CD4-positive, alpha-beta T cell treated with Interleukin-17A for 4 hours (primary cell): ENCODE measurements at places on chromosomes 1 and 21.

DNA sequence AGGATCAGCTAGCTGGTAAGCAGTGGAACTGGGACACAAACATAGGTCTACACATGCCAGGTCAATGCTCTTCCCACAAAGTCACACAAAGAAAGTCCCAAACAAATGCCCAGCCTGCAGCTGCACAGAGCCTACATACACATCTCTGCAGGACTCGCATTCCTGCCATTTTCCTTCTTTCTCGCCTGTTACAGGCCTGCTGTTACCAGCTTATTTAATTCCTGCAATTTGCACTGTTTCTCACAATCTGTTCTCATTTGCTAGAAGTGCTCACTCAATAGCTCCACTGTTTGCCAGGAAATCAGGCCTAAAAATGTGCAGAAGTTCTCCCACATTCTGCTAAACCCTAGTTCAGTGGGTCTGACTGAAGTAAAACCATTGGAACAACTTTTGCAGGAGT is 362.6 kb upstream of the C1orf87 start:
- no peak for DNase-seq

DNA sequence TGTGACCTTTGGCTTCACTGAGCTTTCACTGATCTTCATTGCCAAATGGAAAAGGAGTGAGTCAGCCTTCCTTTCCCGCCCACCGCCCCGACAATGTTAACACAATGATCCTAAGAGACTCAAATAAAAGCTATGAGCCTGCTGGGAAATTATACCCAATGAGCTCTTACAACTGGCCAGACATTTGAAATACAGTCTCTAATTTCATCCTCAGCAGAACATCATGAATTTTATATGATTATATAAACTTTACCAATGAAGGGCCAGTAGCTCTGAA is 252.5 kb downstream of the SIPA1L2 start:
- DNase-seq = no peak

DNA sequence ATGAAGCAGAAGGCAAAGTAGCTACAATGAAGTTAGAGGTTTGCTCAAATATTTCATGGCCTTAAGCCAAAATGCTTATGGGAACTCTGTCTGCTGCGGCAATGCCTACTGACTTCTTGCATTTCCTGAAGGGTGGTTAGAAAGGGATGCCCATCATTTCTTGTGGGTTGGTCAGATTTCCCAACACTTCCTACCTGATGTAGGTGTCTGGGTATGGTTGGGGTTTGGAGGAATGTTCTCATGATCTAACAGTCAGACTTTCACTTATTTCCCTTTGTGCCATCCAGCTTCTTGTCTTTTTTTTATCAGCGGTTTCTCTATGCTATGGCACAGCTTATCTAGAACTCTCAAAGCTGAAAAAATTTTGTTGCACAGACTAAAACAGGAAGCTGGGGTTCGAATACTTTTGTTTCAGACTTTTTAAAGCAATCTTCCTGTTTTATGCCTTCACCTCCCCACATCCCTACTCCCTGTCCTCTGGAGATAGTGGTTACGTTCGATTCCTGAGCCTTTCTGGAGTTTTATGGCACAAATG is 307.7 kb downstream of the USP25 start:
- no peak for DNase-seq

DNA sequence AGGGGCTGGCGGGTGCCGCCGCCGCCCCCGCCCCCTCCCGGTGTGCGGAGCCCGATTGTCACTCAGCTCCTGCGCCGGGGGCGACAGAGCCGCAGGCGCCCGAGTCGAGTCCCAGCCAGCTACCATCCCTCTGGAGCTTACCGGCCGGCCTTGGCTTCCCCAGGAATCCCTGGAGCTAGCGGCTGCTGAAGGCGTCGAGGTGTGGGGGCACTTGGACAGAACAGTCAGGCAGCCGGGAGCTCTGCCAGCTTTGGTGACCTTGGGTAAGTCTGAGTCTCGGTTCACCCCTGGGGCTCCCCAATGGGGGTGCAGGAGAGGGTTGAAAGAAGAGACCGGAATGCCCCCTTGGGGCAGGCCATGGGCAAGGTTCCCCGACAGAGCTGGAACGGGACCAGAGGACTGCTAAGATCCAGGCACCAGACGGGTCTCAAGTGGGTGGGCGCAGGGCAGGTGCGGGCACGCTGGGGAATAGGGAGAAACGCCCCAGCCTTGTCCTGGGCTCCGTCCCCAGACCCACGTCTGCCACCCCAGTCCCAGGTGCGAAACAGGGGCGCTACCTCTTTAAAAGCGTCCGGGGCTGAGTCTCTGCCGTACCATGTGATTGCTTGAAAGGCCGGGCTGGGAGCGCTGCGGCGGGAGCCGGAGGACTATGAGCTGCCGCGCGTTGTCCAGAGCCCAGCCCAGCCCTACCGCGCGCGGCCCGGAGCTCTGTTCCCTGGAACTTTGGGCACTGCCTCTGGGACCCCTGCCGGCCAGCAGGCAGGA is at the start of gene ADORA1:
Gene ADORA1, plus strand, starts transcription at position 61 of the 765 bp plus-strand sequence. CDS start 1,116 bp downstream, outside the sequence.
- no peak for DNase-seq

- no peak for DNase-seq
Observed at GRCh38 chr21:35386491-35387079, 337.5 kb upstream of the RUNX1 start.

DNA sequence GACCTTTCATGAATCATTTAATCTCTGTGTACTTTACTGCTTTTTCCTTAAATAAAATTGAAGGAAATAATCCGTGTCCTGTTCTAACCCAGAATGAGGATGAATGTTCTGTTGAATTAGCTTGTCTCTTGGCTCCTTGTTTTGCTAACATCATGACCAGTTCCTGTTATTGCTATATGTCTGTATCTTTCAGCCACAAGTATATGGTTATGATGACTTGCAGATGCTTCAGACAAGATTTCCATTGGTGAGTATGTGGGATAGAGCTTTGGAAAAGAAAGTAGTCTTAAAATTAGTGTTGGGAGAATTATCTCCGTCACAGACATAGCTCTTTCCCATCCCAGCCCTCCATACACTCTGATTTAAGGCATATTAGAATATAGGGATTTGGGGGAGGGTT is 13.6 kb upstream of the HAX1 start:
- DNase-seq = no peak

DNA sequence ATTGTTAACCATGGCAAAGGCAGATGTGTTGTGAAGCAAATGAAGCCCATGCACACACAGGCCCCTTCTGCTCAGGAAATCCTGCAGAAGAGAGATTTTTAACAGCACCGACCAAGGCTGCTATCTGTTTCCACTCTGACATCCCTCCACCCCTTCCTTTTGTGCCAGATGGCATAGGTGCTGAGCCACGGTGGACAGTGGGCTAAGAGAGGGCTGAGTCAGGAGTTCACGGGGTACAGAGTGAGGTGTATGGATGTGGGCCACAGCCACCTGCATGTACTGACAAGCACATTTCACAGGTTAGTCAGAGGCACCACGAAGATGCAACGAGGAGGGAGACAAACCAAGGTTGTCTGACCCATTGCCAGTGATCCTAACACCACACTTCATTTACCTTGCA is 9.5 kb downstream of the RSPH1 start:
- no peak for DNase-seq

GRCh38 chr1:68675336-68675735 is 178.5 kb upstream of the DEPDC1 start:
- DNase-seq = no peak

DNA sequence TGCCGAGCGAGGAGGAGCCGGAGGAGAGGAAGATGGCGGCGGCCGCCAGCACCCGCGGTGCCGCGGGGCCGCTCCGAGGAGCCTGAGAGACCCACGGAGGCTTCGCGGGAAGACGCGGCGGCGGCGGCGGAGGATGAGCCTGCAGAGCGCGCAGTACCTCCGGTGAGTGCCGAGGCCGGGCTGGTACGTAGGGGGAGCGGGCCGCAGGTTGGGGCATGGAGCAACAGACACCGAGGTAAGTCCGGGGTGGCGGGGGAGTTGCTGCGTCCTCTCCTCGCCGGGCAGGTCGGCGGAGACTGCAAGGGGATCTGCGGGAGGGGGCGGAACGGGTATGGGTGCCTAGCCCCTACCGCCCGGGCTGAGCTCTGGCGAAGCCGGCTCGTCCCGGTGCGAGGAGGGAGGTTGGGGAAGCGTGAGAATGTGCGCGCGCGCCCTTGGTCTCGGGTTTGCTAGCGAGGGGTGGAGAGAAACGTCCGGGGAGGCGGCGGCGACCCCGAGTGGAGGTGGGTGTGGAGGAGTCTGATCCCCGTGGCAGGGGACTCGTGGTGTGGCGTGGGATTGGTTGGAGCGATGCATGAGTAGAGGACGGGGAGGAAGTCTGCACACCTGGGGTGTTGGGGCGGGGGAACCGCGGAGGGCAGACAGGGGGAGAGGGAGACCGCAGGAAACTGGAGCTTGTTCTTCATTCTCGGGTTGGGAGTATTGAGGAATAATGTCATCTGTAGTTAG is at the start of gene SMG7:
Gene SMG7, plus strand, starts transcription at position 12 of the 729 bp plus-strand sequence. Its CDS starts 122 bp downstream, at position 134.
- peak; percentile 65 for DNase-seq

- DNase-seq = no peak
Observed at GRCh38 chr1:170927955-170928840, 7.1 kb upstream of the MROH9 start.

GRCh38 chr1:157105988-157106812 is 6.6 kb upstream of the ETV3L start:
- no peak for DNase-seq

DNA sequence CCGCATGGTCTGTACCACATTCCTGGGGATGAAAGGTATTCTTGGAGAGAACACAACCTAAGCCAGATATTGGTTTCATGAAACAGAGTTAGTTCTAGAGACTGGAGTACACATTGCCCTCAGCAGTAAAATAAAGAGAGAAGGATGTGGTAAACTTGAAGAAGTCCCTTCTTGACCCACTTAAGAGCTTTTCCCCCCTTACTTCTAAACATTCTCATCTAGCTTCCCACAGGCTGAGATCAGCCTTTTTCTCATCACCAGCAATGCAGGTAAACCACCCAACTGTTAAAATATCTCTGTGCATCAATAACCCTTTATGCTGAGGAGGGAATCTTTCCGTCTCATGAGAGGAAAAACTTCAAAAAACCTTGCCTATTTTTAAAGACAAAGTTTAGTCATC is 62.6 kb downstream of the SUSD4 start:
- no peak for DNase-seq

DNA sequence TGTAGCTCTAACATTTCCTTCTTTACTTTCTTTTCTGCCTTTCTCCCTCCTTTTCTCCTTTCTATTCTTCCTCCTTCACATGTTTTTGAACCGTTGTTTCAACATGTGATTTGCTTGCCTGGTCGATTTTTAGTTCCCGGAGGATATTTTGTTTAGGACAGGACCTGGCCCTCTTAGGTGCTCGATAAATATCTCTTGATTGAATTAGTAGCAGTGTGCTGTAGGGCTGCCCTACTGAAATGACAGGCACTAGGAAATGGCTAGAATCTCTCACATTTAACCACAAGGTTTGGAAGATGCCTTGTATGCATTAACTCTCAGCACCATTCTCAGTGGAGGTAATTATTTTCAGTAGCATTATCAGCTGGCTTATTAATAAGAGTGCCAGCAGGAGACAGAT is 305.6 kb downstream of the PAPPA2 start:
- DNase-seq = no peak

DNA sequence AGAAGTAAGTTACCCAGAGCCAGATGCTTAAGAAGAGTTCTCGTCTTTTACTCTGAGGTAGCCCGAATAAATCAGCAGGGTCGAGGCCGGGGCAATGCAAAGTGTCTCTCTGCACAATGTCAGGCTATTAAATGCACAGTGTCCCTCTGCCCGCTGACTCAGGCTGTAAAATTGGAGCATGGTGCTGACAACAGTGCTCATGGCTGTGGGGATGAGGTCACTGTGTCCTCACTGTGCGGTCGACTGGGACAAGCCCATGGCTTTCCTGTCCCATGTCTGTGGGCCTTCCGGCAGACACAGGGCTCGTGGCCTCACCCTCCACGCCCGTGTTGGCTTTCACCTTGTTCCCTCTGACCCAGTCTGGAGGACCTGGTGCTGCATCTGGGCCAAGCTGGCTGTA is 14.6 kb upstream of the SLC2A1 start:
- no peak for DNase-seq

GRCh38 chr1:35298464-35298863 is 30.0 kb downstream of the ZMYM4 start:
- peak; percentile 25 for DNase-seq

DNA sequence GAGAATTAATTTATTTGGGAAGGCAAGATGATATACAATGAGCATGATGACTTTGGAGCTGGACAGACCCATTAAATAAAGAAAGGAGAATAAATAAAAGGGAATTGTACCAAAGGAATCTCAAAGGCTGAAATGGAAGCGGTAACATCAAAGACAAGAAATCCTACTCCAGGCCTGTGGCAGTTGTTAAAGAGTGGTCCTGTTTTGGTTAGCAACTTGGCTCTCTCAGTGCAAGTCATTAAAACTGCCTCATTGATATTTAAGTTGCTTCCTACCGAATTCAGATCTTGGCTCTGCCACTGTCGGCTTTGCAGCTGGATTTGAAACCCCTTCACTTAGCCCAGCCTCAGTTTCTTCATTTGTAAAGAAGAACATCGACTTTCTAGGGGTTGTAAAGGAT is 10.1 kb downstream of the TGFB2 start:
- no peak for DNase-seq

- no peak for DNase-seq
Observed at GRCh38 chr1:94986783-94987182, 59.9 kb upstream of the CNN3 start.

GRCh38 chr1:53080769-53081168 is 18.8 kb downstream of the PODN start:
- no peak for DNase-seq

GRCh38 chr1:91217911-91218310 is 186.7 kb downstream of the HFM1 start:
- no peak for DNase-seq

- DNase-seq = no peak
Observed at GRCh38 chr21:35754583-35754982, 305.7 kb downstream of the SETD4 start.

DNA sequence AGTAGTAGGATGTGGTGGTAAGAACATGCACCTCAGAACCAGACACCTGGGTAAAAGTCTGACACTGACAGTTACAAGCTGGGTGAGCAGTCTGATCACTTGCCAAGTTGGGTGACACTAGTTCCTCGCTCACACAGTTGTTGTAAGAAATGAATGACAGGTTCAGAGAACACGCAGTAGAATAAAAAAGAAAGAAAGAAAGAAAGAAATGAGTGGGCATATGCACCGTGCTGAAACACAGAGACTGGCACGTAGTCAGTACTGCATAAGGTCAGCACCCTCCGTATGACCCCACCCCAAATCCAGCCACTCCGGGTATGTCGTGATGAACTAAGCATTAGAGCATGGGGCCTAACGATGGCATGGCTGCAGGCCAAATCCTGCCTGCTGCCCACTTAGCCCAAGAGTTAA is 90.6 kb downstream of the GLUL start:
- no peak for DNase-seq

GRCh38 chr1:23805025-23805424 is 4.5 kb upstream of the GALE start:
- no peak for DNase-seq

- no peak for DNase-seq
Observed at GRCh38 chr1:39902460-39902807, 717 bp upstream of the MYCL start.

- no peak for DNase-seq
Observed at GRCh38 chr1:201059871-201060555, 36.5 kb upstream of the KIF21B start.

DNA sequence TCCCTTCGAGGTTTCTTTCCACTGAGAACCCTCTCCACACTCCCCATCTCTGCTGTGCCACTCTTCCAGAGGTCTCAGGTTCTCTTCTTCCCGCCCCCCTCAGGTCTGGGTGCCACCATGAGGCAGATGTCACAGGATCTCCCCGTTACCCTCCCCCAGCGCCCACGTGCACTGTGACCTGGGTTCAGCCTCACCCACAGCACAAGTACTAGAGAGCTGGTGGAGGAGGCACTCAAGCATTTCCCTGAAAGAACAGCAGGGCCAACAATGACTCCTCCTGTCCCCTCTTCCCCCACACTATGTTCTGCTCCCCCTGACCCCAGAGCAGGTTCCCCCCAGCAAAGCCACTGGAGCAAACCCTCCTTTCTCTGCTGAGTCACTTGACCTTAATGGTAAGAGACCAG is 14.3 kb downstream of the PLEKHA6 start:
- no peak for DNase-seq
